ENCODE measurements at places on chromosomes 16 and 17.

- no peak for DNase-seq
These were observed 5.9 kb upstream of the C16orf87 start for GRCh38 chr16:46836534-46837530.

DNA sequence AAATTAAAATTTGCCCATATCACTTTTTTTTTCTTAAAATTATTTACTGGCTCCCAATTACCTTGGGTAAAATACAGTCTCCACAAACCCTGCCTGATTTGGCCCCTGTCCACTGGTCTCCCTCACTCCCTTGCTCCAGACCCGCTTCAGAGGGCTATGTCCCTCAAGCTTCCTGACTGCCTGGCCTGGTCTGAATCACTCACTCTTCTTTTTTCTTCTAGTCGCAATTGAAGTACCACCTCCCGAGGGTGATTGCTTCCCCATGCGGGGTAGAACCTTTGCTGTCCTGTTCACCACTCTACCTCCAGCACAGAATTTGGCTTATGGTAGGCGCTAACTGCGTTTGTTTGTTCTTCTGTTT lies 598 bp upstream of the PGAP3 start:
- DNase-seq: no peak

DNA sequence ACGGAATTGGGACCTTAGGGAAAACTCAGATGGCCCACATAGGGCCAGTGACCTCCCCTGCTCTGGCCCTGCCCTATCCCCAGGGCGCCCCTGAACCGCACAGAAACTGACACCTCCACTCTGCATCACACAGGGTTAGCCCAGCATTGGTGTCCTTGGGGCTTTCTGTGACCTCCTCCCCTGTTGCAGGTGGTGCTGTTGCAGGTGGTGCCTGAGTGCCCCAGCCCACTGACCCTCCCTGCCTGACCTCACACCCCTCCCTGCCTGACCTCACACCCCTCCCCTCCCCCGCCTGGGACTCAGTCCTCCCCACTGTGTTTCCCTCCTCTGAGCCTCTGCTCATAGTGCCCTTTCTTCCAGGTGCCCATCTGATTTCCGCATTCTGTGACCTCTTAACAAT lies 21.4 kb downstream of the TNFRSF13B start:
- DNase-seq: no peak

DNA sequence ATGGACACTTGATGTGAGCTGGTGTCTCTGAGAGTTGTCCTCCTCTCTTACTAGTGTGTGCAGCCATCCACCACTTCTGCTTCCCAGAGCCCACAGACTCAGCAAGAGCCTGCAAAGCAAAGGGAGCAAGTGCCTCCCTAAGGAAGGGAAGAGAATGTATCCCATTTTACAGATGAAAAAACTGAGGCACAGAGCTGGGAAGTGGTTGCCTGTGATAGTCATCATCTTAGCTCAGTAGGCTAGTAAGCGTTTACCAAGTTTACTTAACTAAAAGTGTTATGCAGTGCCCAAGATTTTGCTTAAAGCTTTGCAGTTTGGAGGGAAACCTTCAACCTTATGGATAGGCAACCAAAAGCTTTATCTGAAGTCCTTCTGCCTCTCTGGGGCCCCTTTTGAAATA lies 23.0 kb upstream of the EFCAB13 start:
- DNase-seq: no peak

DNA sequence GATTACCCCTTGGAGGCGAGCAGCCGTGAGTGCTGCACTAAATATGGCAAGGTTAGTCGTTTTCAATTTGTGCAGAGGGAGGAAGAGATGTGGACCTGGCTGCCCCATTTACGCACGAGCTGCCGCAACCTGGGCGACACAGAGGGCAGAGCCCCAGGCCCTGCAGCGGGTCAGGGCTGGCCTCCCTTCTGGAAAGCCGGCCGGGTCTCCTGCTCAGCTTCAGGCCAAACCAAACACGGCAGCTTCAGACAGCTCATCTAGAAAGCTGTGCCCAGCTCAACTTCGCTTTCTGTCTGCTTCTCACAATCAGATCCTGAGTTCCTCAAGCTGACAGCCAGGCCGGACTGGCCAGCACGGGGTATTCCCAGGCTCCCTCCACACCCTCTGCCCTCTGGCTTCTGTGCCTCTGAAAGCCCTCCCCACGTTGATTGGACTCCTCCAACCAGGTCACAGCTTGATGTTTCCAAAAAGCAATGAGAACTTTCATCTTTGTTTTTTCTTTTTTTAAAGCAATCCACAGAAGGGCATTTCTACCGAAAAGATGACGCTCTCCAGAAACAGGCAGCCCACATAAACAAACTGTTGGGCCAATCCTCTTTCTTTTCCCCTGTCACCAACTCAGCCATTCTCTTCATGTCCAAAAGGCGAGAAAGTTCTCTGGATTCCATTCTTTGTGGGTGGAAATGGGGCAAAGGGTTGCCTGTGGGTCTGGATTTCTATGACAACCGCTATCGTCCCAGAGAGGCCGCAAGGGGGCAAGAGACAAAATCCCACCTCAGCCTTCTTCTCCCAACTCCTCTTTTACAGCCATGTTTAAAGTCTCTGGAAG lies 189.0 kb downstream of the ZFHX3 start:
- no peak for DNase-seq

DNA sequence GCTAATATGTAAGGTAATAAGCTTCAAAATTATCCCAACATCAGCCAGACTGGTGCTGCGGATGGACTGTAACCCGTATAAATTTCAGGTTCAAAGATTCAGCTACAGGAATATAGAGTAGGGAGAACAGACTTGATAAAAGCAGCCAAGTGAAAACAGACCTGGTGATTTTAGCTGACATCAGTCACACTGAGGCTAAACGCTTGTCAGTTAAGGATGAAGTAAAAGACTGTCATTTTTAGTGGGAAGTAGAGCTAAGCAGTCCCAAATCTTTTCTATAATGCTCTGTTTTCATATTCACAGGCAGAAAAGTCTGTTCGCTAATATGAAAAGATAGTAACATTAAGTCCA lies 35.4 kb downstream of the CMTM4 start:
- DNase-seq: no peak

DNA sequence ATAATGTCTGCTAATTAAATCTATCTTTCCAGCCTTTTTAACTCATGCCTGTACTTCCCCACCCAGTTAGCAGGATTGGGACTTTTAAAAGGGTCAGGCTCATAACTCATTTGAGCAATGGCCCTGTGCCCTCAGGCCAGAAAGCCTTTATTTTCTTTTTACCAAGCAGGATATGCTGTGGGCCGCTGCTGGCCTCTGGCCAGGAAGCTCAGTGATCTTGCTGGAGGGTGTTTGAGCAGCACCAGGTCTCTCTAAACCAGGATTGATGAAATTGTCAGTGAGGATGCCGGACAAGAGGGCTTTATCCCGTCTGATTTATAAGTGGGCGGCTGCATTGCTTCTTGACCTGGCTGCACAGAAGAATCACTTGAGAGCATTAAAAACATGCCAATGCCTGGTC lies 187.8 kb downstream of the RAB11FIP4 start:
- no peak for DNase-seq

DNA sequence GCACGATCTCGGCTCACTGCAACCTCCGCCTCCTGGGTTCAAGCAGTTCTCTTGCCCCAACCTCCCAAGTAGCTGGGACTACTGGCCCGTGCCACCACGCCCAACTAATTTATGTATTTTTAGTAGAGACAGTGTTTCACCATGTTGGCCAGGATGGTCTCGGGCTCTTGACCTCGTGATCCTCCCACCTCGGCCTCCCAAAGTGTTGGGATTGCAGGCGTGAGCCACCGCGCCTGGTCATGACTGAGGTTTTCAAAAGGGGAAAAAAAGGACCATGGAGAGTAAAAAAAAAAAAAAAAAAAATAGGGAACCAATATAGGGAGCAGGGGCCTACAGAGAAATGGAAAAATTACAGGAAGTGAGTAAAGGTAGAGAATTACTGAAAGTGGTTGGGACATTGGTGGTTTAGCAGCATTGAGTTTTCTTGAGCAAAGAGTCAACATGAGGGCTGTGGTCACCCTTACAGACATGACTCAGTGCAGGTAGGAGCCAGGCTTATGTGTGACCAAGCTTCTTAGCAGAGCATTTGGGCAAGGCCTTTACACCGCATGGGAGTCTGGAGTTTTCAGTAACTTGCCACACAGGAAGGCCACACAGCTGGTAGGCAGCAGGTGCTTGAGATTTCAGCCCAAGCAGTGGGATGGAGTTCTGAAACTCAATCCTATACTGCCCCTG lies 447.3 kb downstream of the HS3ST3B1 start:
- no peak for DNase-seq

GRCh38 chr17:77465358-77466041 lies 324.7 kb downstream of the SEC14L1 start:
- DNase-seq: peak; percentile 82

DNA sequence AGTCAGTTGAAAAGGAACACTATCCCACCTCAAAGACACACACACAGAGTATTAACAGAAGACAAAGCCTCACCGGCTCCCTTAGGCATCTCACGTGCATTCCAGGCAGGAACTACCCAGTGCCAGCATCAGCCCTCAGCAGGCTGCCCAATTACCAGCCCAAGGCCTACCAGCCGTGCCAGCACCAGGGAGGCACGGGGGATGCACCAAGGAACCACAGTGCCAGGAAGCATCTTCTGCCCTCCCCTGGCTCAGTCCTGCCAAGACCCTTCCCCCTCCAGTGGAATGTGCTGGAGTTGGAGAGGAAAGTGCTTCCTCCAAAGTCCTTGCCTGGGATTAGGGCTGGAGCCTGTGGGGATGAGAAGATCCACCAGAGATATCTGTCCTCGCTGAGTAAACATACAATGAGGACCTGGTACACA lies 11.0 kb upstream of the KRT19 start:
- no peak for DNase-seq

DNA sequence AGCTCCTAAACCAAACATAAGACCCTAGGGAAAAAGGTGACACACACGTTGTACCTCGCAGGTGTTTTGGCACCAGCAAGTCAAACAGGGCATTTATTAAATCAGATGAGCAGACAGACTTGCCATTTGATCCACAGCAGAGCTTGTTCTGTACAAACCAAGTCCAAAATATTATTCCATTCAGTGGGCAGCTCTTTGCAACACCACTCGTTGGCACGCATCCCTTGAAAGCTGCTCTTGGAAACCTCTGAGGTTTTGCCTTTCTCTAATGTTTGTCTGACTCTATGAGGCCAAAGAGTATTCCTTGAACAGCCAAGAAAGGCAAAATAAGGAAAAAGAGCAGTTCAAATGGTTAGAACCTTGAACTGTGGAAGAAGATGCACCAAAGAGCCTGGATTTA lies 12.7 kb downstream of the TMEM100 start:
- no peak for DNase-seq

DNA sequence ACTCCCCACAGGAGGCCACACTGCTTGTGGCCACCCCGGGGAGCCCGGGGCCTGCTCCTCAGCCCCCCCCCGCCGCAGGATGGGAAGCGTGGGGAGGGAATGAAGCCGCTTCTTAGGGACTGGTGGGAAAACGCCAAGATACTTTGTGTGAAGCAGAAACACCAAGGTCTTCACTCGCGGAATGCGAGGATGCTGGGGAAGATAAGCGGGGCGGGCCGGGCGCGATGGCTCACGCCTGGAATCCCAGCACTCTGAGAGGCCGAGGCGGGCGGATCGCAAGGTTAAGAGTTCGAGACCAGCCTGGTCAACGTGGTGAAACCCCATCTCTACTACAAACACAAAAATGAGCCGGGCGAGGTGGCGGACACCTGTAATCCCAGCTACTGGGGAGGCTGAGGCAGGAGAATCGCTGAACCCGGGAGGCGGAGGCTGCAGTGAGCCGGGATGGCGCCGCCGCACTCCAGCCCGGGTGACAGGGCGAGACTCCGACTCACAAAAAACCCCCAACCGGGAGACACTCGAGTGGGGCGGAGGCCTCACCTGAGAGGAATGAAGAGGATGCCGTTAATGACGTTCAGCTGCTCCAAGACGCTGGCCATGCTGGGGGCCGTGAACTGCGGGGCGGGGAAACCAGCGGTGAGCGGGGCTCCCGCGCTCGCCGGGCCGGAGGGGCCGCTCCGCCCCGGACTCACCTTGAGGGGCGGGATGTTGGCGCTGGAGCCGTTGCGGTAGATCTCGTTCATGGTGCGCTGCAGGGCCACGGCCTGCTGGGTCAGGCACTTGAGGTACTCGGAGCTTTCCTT lies 20.3 kb downstream of the CLUH start:
- DNase-seq: no peak

GRCh38 chr17:60598001-60598736 lies 1.8 kb upstream of the PPM1D start:
- DNase-seq: no peak

GRCh38 chr16:20441191-20441590 lies 10.1 kb upstream of the ACSM2A start:
- DNase-seq: no peak

DNA sequence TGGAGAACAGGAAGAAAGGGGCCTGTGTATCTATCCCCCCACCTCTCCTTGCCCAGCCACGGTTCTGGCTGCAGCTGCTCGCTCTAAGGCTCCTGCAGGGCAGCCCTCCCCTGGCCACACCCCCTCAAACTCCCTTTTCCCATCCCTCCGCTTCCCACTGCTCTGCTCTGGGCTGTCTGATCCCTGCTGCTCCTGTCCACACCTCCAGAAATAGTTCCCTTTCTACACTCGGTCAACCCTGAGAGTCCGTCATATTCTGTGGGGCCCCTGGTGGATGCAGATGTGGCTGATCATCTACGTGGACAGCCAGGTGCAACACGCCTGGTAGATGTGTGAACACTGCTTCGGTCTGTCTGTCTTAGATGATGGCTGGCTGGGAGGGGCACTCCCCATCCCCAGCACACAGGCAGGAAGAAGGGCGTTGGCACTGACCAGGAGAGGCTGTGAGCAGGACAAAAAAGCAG lies 19.3 kb upstream of the KRT19 start:
- DNase-seq: no peak

GRCh38 chr16:78953526-78953925 lies 647.0 kb downstream of the MAF start:
- DNase-seq: no peak

GRCh38 chr17:44655983-44656710 lies at the start of gene MEIOC:
MEIOC (plus strand) TSS chr17:44656468; CDS start chr17:44656614, 146 bp downstream.
- DNase-seq: peak; percentile 62

- no peak for DNase-seq
These were observed 20.5 kb upstream of the CHP2 start for GRCh38 chr16:23734176-23734893.

Measured in stimulated activated CD4-positive, alpha-beta T cell treated with anti-CD3 and anti-CD28 coated beads, Interleukin-2, amount 100 ng/mL, for 24 hours (primary cell).